Kidney (tissue), 22 donors: ENCODE measurements at places on chromosomes 2 and 18. TPM values are rescaled to one million over a fixed set of nuclear protein-coding genes. Genes with fewer than 3 reads are reported as not detected.

GRCh38 chr18:62829936-62830335 lies 114.6 kb downstream of the PHLPP1 start:
- no peak for DNase-seq

DNA sequence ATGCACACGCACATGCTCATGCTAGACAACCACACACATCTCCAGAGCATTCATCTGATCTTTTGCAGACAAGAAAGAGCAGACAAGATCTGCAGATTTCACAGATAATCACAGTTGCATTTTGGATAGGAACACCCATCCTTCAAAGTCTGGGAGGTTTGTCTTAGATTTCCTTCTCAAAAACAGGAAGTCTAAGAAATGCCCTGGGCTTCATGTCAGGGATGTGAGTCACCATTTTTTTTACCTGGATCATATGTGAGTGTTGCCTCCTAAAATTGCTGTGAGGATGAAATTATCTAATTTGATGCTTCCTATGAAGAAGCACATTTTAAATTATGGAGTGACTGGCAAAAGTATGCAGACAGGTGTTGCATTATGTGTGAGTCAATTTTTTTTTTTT lies 46.1 kb downstream of the SRD5A2 start:
- DNase-seq = no peak

- DNase-seq = peak; percentile 50
These were observed 249.3 kb upstream of the APCDD1 start for GRCh38 chr18:10205151-10205550.

DNA sequence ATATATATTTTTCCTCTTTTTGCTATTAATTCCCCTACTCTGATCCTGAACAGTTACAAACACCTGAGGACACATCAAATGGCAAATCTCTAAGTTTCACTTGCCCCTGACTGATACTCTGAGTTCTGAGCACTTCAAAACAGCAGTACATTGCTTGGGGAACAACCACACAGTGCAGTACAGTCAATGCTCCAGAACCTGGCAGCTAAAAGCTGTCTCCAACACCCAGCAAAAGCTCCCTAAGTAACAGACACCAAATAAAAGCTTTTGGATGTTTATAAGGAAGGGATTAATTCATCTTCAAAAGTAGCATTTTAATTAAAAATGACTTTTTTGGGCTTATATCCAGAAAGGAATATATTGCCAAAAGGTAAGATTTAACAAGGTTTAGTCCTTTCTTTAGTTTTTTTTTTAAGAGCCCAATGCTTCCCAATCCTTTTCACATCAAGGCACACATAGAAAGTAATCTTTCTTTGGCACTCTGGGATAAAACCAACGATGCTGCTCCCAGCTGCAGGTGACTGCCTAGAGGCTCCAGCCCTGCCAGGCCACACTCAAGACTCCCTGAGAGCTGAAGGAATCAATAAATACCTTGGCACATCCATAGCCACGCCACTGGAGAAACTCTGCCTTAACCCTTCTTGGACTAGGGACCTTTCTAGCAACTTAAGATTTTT lies 164.9 kb upstream of the ZFP36L2 start:
- DNase-seq = no peak

DNA sequence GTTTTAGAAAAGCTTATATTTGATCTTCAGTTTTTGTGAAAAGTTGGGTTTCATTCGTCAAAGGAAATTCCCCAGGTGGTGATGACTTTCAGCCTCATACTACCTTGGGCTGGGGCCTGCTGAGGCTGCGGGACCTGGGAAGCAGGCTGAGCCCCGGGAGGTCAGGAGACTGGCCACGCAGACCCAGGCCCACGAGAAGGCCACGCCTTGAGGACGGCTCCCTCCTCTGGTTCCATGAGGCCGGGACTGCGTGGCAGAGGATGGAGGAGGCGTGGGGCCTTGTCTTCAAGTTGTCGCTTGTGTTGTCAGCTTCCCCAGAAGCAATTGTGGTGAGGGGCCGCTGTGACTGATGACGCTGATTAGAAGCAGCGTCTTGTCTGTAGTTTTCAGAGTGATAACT lies 11.8 kb downstream of the CNDP2 start:
- no peak for DNase-seq

- DNase-seq = no peak
These were observed 153.3 kb upstream of the RBMS1 start for GRCh38 chr2:160646684-160647444.

The FAM110C gene
- 8.3 TPM for polyA plus RNA-seq

- DNase-seq = no peak
These were observed 65.9 kb downstream of the MTHFD2 start for GRCh38 chr2:74264281-74264680.
